Naive thymus-derived CD8-positive, alpha-beta T cell (primary cell): ENCODE measurements at places on chromosomes 11 and 22. TPM values are rescaled to one million over a fixed set of nuclear protein-coding genes. Genes with fewer than 3 reads are reported as not detected.
A peak's percentile ranks its signal among the peaks of the same experiment; 100 is the strongest.

The DGCR6 gene
- total RNA-seq: 6.4 TPM

The MMP11 gene
- total RNA-seq: 3.8 TPM

DNA sequence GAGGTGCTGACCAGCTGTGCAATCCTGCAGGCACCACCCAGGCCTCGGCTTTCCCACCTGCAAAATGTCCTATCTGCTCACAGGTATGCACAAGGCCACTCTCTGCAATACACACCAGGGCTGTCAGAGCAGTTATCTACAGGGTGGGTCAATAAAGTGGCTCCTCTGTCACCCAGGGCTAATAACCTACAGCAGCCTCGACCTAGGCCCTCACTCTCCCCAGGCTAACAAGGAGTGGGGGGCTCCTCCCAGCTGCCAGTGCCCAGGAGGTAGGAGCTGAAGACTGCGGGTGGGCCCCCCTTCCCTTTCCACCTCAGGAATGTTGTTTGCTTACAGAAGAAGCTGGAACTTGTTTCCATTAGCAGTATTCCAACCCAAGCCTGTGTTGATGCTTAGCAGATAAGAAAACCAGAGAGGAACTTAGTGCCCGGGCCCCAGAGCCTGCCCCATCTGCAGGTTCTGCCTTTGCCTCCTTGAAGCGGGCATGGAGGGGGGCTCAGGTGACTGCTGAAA is 26.8 kb downstream of the MYH9 start:
- H3K4me3 ChIP-seq: peak overlapping the region; percentile 64
- H3K27me3 ChIP-seq: no peaks in the 10 kb centered on the region
- H3K36me3 ChIP-seq: no peaks in the 10 kb centered on the region

DNA sequence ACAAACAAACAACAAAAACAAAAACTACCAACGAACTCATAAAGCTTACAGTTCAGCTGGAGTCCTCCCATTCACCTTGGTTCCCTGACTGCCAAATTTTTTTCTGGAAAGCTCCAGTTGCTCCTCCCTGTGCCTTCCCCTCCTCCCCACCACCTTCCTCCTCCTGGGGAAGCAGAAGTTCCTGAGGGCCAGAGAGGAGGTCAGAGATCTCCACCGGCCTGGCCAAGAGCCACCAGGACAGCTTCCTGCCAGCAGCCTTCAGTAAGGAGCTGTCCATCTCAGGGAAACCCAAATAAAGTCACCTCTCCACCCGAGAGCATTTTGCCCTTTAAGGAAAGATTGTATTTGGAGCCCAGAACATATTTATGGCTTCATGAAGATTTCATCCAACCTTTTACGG is 20.0 kb downstream of the APLNR start:
- no peaks in the 10 kb centered on the region for H3K36me3 ChIP-seq
- no peak overlapping the region for H3K4me3 ChIP-seq
- DNase-seq: no peak
- no peak overlapping the region for H3K27ac ChIP-seq
- H3K4me1 ChIP-seq: no peaks in the 10 kb centered on the region

- no peaks in the 10 kb centered on the region for H3K4me1 ChIP-seq
- no peak for DNase-seq
- no peak overlapping the region for H3K4me3 ChIP-seq
- H3K27ac ChIP-seq: no peak overlapping the region
- no peaks in the 10 kb centered on the region for H3K27me3 ChIP-seq
Observed at GRCh38 chr11:15835788-15836411, 520.4 kb downstream of the SOX6 start.

The TEX12 gene
- total RNA-seq: not detected

- peak overlapping the region; percentile 21 for H3K27ac ChIP-seq
- no peak overlapping the region for H3K4me3 ChIP-seq
- H3K27me3 ChIP-seq: no peaks in the 10 kb centered on the region
- no peak for DNase-seq
- H3K36me3 ChIP-seq: peaks cover 16% of the 10 kb centered on the region
Observed at GRCh38 chr11:78427615-78428265, 10.1 kb upstream of the GAB2 start.

DNA sequence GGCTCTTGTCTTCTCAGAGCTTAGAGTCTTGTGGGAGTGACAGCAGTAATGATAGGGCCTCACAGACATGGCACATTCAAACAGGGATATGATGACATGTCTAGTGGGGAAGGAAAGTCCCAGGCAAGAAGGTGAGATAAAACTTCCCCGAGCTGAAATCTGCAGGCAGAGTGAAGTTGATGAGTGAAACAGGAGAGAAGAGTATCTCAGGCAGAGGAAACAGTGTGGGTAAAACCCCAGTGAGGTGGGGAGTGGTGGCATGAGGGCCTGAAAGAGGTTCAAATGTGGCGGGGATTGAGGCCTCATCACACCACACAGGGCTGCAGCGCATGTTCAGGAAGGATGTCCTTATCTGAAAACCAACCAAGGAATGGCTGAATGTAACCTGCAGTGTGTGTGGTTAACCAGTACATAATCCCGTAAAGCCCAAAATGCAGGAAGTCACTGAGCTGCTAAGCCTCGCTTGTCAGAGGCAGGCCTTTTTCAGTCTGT is 153.8 kb upstream of the E2F8 start:
- no peaks in the 10 kb centered on the region for H3K36me3 ChIP-seq
- H3K27ac ChIP-seq: no peak overlapping the region

DNA sequence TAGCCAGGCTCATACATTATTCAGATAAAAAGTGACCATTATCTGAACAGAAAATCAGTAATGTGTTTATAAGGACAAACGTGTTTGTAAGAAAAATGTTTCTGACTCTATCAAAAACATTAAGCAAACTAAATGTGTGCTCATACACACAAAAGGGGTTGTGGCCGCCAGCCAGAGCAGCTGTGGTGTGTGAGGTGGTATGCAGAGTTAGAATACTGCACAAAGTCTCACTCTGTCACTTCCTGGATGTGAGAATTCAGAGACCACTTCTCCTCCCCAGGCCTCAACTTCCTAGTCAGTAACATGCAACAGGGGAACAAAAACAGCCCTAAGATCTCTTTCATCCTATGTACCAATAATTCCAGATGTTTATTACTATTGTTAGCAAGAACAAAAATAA is 9.4 kb downstream of the OR5B21 start:
- H3K36me3 ChIP-seq: peaks cover 7% of the 10 kb centered on the region
- peak; percentile 37 for DNase-seq
- H3K4me3 ChIP-seq: peak overlapping the region; percentile 20

The PGGHG gene
- total RNA-seq: 707 TPM

DNA sequence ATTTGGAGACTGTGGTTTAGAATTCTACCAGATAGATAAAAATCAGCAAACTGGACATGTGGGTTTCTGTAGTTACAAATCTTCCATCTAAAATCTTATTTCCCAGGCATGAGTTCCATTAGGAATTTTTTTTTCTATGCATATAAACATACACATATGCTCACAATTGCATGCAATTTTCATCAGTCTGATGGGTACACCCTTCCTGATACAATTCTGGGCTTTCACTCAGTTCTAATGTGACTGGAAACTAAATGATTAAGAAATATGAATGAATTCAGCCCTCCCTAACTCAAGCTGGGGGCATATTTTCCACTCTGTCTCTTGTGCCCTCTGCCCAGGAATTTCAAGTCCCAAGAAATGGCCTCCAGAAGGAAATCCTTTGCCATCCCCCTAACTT is 187.1 kb downstream of the SNX19 start:
- no peak for DNase-seq
- H3K36me3 ChIP-seq: no peaks in the 10 kb centered on the region
- no peak overlapping the region for H3K27ac ChIP-seq
- no peaks in the 10 kb centered on the region for H3K4me1 ChIP-seq
- H3K27me3 ChIP-seq: peaks cover 10% of the 10 kb centered on the region

- no peak overlapping the region for H3K27ac ChIP-seq
- DNase-seq: no peak
Observed at GRCh38 chr22:47645923-47646322, 883.5 kb downstream of the TBC1D22A start.

The PAK1 gene
- total RNA-seq: 24.4 TPM

The MS4A10 gene
- total RNA-seq: not detected

DNA sequence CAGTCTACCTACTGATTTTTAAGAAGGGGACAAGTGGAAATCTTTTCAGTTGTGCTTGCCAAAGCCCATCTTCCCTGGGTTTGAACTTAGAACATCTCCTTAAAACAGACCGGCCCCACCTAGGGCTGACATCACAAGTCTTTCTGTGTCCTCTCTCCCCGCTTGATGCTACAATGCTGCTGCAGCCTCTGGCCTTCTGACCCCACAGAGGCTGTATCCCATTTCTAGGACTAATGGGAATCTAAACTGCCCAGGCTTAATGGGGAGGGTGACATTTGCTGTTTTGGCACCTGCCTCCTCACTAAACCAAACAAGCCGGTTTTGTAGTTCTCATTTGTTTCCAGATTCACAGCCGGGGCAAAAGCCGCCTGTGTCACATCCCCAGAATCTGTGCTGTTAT is 121.3 kb upstream of the CADM1 start:
- no peaks in the 10 kb centered on the region for H3K4me1 ChIP-seq
- no peak overlapping the region for H3K4me3 ChIP-seq
- H3K36me3 ChIP-seq: no peaks in the 10 kb centered on the region
- no peak for DNase-seq

The MS4A12 gene
- total RNA-seq: not detected

DNA sequence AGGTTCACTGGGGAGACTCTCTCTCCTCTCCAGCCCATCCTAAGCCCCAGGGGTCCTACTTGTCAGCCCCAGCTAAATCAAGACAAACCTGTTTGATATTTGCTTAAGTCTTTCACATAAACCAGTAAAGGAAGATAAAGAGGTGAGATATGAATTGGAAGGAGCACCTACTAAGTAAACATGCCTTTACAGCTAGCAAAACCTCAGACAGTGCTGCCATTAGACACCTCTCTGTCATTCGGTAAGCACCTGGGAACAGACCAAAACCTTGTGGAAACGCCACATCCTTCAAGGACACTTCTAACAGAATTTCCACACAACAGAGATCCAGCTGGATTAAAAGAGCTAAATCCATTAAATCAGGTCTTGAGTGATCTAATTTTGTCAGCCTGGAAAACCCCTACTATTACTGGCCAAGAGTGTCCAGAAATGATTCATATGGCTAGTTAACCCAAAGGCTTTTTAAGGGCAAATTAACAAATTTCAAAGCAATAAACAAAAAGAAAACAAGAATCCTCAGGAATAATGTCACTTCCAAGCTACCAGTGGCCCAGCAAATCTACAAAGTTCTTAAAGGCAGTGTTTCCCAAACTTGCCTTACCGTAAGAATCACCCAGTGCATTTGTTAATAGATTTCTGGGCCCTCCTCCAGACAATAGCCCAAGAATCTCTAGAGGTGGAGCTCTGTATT is 2.4 kb downstream of the VPS37C start:
- no peak for DNase-seq
- peaks cover 43% of the 10 kb centered on the region for H3K4me1 ChIP-seq
- H3K4me3 ChIP-seq: no peak overlapping the region
- peaks cover 24% of the 10 kb centered on the region for H3K36me3 ChIP-seq
- H3K27ac ChIP-seq: peak overlapping the region; percentile 55

DNA sequence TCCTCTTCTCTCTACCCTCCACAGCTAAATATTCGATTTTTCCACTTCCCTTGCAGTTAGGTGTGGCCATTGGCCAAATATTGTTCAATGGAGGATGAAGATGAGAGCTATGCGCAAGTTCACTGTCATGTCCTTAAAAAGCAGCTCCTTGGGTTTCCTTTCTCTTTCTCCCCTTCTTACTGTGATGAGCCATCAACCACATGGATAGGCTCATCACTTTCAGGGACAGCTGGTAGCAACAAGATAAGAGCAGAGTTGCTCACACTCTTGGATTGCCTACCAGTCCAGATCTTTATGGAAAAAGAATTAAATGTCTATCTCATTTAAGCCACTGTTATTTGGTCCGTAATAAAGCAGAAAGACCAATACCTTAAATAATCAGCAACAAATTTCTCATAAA is 377.0 kb downstream of the DDX10 start:
- H3K36me3 ChIP-seq: no peaks in the 10 kb centered on the region
- no peak overlapping the region for H3K4me3 ChIP-seq
- H3K27me3 ChIP-seq: peaks cover 4% of the 10 kb centered on the region

GRCh38 chr22:31193092-31193491 is 19.0 kb upstream of the LIMK2 start:
- no peaks in the 10 kb centered on the region for H3K36me3 ChIP-seq
- no peak overlapping the region for H3K4me3 ChIP-seq
- peak overlapping the region; percentile 68 for H3K27ac ChIP-seq
- H3K27me3 ChIP-seq: no peaks in the 10 kb centered on the region
- no peak for DNase-seq

The TREH gene
- not detected for total RNA-seq

DNA sequence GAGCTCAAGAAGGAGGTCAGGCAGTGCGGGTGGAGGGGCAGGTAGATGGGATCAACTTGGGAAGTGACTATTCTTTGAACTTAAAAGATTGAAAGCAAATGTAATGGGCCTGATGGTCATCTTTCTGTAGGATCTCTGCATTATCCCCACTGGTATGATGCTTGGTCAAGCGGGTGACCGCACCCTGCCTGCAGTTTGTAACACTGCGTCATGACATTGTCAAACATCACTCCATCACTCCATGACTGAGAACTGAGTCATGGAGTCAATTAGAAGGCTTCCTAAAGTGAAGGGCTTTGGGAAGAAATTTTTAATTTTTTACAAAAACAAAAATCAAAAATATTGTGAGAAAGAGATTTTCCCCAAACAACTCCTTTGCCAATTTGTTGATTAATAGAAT is 62.4 kb upstream of the BMAL1 start:
- H3K4me1 ChIP-seq: no peaks in the 10 kb centered on the region
- H3K27ac ChIP-seq: no peak overlapping the region
- H3K27me3 ChIP-seq: no peaks in the 10 kb centered on the region
- H3K4me3 ChIP-seq: no peak overlapping the region

DNA sequence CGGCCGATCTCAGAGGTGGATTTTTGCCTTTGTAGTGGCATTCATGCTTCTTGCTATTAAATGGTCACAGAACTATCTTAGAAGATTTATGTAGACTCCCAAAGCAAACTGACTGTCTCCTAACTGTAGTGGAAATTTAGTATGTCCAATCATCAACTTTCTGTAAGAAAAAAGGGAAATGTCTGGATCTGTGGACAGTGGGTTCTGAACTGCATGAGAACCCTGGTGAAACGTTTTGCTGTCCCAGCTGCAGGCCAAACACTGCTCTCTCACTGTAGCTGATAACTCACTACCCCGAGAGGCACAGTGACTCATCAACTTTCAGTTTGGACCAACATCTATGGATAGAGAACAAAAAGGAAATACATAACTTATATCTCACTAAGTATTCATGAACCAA is 387.1 kb downstream of the SOX6 start:
- H3K36me3 ChIP-seq: no peaks in the 10 kb centered on the region
- H3K4me1 ChIP-seq: no peaks in the 10 kb centered on the region
- H3K27ac ChIP-seq: no peak overlapping the region
- no peak overlapping the region for H3K4me3 ChIP-seq

- no peaks in the 10 kb centered on the region for H3K36me3 ChIP-seq
- no peak overlapping the region for H3K4me3 ChIP-seq
- DNase-seq: no peak
- H3K4me1 ChIP-seq: no peaks in the 10 kb centered on the region
Observed at GRCh38 chr11:93857413-93858120, 7.1 kb upstream of the VSTM5 start.

- peaks cover 11% of the 10 kb centered on the region for H3K4me1 ChIP-seq
- H3K27me3 ChIP-seq: no peaks in the 10 kb centered on the region
- no peak overlapping the region for H3K27ac ChIP-seq
- no peak for DNase-seq
Observed at GRCh38 chr22:24236656-24237055, 8.2 kb downstream of the GGT5 start.

- peak; percentile 86 for DNase-seq
- H3K4me1 ChIP-seq: peaks cover 70% of the 10 kb centered on the region
- H3K36me3 ChIP-seq: peaks cover 11% of the 10 kb centered on the region
- H3K27ac ChIP-seq: no peak overlapping the region
- H3K27me3 ChIP-seq: no peaks in the 10 kb centered on the region
Observed at GRCh38 chr11:65553301-65554001, 4.7 kb downstream of the LTBP3 start.
